ENCODE measurements at places on chromosomes 7 and 10. TPM values are rescaled to one million over a fixed set of nuclear protein-coding genes. Genes with fewer than 3 reads are reported as not detected.

Gene MNX1
- not detected for total RNA-seq

DNA sequence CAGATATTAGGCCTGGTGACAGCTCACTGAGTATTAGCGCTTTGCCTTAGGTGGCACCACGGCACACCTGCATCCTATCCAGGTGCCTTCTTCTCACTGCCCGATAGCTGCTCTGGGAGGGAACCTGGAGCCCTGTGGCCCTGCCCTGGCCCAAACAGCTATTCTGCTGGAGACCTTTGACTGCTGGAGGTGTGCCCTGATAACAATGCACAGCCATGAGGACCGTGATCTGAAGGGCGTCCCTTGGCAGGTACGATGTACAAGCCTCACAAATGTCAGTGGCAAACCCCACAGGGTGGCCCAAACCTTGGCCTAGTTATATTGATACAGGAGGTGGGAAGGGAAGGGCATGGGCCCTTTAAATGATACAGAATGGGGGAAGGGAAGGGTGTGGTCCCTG is 259.5 kb downstream of the GRID1 start:
- DNase-seq = no peak

- no peak for DNase-seq
These were observed 9.3 kb downstream of the ADD3 start for GRCh38 chr10:110017052-110017451.

DNA sequence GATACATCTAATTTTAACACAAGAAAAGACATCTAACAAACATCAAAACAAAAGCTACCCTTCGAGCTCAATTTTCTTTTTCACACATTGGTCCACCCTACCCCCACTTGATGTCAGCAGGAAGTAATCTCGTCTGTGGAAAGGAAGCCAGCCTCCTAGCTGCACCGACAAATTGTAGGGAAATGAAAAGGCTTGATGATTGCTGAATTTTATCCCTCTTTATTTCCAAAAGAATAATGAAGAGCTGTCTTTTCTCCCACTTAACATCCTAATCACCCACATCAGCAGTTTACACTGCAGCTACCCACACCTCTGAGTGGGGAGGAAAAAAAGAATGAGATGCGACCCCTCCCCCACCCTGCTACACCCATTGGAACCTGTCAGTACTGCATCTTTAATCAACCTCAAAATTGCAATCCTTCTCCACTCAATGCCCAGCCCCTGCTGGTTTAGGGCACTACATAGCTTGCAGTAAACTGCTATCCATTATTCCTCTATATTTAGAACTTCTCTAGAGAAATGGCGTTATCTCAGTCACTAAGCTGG is 10.6 kb upstream of the CPVL start:
- DNase-seq = no peak

All from adrenal gland (tissue), 19 donors.